Osteoblast (primary cell): ENCODE measurements at places on chromosomes 2 and 18.

- DNase-seq, result no peak
Measured at GRCh38 chr2:238046725-238047270, 14.0 kb upstream of the SCLY start.

GRCh38 chr2:208713066-208713745, 306.6 kb downstream of the PTH2R start:
- DNase-seq, result no peak

- DNase-seq, result no peak
Measured at GRCh38 chr2:61214171-61214570, 52.2 kb downstream of the C2orf74 start.

DNA sequence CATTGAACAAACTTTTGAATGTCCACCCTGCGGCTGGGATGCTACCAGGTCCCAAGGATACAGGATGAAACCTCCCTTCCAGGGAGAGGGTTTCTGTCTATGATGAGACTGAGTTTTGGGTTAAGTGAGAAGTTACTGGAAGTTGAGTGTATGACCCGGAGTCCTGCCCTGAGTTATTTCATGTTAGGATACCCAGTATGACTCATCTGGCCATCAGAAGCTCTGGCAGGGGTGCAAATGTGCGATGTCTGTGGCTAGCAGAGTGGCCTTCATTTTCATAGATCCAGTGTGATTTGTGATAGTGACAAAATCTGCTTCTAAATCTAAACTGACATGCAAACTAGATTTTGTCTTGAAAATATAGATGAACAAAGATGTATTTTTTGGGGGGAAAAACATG, 55.3 kb downstream of the KCTD1 start:
- DNase-seq, result peak; percentile 69

GRCh38 chr2:157158111-157158510, 99.4 kb upstream of the GALNT5 start:
- DNase-seq, result peak; percentile 64

- DNase-seq, result no peak
Measured at GRCh38 chr2:157808421-157808820, 67.7 kb downstream of the ACVR1 start.

DNA sequence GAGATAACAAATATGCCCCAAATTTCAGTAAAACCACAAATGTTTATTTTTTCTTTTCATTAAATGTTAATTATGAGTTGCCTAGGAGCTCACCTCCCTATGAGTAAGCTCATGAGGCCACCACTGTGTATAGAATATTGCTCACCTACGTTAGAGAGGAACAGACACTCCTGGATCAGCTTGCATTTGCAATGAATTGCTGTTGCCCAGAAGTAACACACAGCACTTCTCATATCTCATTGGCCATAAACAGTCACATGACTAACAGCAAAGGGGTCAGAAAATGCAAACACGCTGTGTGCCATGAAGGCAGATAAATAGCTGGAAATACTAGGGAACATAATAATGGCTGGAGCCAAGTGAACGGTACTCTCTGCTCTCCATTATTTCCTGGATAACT, 89.0 kb upstream of the GALNT5 start:
- no peak for DNase-seq

GRCh38 chr2:207833251-207833751, 63.6 kb upstream of the FZD5 start:
- DNase-seq, result no peak

- peak; percentile 2 for DNase-seq
Measured at GRCh38 chr18:45133276-45133675, 452.6 kb downstream of the SETBP1 start.

GRCh38 chr2:139067072-139067471, 286.9 kb upstream of the NXPH2 start:
- DNase-seq, result peak; percentile 23

GRCh38 chr2:88521445-88522073, 69.1 kb upstream of the FOXI3 start:
- DNase-seq, result peak; percentile 51

DNA sequence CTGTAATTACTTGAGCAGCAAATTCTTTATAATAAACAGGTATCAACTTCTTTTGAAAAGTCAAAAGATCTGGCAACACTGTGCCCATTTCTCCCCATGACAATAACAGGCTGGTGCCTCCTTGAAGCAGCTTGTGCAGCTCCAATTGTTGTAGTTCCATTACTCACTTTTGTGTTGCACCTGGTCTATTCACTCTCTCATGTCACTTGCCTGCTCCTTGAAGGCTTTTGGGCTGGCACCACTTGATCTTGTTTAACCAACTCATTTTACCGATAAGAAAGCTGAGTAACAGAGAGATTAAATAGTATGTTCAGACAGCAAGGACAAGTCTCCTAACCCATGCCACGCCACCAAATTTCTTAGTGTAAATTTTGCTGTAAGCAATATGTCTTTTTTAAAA, 314.5 kb downstream of the OSR1 start:
- DNase-seq, result no peak

- DNase-seq, result no peak
Measured at GRCh38 chr18:78006774-78007260, 757.2 kb downstream of the GALR1 start.

GRCh38 chr2:34012715-34013302, 413.7 kb upstream of the FAM98A start:
- no peak for DNase-seq

DNA sequence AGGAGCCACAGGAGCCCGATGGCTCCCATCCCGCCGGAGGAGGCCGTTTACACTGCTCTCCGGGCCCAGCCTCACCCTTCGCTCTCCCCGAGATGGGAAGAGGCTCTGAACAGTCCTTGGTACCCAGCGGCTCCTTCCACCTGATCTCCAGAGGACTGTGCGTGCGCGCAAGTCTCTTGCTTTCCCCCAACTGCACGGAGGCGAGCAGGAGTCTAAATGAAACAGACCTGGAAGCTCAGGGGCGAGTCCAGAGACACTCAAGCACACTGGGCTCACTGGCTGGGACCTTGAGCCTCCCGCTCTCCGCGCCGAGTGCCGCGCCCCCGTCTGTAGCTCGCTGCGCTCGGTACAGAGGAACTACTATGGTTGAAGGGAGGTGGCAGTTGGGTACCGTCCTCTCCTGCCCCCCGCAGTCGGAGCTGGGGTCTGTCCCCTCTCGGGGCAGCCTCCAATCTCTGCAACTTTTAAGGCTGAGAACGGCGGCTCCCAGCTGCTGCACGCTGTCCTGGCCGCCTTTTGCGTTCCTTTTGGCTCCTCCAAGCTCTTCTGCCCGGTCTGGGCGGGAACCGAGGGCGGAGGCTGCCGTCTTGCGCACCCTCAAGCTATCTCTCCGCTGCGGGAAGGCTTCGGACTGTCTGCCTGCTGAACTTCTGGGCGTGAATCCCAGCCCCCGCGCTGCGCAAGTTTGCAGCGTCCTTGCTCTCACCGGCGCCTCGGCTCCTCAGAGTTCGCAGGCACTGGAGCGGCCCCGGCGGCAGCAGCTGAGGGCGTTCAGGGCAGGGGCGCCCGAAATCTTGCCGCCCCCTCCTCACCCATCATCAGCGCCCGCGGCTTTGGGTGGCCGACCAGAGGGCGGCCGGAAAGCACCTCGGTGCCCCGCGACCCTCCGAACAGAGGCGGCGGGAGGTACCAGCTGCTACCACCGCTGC, 491 bp downstream of the ALK start:
- DNase-seq, result peak; percentile 55

DNA sequence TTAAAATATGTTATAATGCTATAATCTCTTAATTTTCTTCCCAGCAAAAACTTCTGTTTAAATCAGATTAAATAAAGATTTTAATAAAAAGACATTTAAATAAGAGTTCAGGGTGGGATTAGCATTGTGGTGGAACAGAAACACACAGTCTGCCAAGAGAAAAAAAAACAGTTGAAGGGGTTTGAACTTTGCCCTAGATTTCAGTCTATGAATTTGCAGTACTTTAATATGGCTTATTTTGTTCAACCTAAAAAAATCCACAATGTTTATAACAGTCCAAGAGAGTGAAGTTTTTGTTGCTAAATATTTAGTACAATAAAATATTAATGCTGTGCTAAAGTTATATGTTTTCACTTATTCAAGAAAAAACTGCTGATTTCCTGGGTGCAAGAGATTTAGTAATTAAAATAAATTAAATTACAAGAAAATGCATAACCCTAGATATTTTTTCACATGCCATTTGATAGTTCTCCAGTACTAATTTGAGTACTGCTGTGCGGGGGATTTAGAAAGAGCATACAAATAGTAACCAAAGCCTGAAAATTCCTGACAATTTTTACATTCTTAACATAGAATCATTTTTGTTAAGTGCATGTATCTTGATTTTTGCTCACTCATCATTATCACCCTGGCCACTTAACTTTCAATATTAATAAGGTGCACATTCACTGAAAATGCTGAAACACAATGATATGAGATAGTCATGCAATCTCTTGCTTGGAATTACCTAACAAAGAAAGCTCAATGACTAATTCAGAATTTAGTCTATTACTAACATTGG, 52.6 kb downstream of the SLC40A1 start:
- no peak for DNase-seq

GRCh38 chr2:183078163-183078463, 434 bp upstream of the DUSP19 start:
- no peak for DNase-seq

DNA sequence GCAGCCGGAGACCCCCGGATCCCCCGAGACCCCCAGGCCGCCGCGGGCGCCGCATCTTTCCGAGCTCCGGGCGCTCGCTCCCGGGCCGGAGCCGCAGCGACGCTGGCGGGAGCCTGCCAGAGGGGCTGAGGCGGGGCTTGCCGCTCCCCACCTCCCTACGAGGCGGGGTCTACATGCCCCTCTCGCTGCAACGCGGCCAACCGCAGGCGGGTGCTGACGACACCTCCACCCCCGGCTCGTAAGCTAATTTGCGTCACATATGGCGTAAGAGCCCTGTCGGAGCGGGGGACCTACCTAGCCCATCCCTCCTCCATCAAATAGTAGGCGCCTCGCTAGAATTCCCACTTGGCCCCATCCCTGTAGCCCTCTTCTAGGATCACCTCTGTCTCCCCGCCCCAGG, at the start of gene PTPRN:
PTPRN (minus strand) TSS at position 124 of the 400 bp plus-strand sequence; CDS start at position 55, 69 bp downstream.
- DNase-seq, result no peak

DNA sequence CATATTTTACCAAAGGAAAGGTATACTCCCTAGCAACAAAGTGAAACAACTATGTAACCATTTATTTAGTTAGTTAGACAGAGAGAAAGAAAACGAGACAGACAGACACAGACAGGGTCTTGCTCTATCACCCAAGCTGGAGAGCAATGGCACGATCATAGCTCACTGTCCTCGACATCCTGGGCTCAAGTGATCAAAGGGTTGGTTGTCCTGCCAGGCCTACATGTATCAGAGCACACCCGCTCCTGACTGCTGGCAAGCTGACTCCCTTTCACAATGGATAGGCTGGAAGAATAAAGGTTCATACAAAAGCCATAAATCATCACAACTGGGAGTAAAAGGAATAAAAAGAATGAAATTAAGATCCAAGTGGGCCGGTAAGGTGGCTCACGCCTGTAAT, 53.5 kb downstream of the ATL2 start:
- DNase-seq, result no peak

GRCh38 chr2:56333812-56334485, 150.2 kb downstream of the CCDC85A start:
- DNase-seq, result no peak

- no peak for DNase-seq
Measured at GRCh38 chr2:238308177-238308576, 12.1 kb upstream of the TRAF3IP1 start.

- no peak for DNase-seq
Measured at GRCh38 chr18:58861861-58862301, 2.8 kb upstream of the ZNF532 start.

DNA sequence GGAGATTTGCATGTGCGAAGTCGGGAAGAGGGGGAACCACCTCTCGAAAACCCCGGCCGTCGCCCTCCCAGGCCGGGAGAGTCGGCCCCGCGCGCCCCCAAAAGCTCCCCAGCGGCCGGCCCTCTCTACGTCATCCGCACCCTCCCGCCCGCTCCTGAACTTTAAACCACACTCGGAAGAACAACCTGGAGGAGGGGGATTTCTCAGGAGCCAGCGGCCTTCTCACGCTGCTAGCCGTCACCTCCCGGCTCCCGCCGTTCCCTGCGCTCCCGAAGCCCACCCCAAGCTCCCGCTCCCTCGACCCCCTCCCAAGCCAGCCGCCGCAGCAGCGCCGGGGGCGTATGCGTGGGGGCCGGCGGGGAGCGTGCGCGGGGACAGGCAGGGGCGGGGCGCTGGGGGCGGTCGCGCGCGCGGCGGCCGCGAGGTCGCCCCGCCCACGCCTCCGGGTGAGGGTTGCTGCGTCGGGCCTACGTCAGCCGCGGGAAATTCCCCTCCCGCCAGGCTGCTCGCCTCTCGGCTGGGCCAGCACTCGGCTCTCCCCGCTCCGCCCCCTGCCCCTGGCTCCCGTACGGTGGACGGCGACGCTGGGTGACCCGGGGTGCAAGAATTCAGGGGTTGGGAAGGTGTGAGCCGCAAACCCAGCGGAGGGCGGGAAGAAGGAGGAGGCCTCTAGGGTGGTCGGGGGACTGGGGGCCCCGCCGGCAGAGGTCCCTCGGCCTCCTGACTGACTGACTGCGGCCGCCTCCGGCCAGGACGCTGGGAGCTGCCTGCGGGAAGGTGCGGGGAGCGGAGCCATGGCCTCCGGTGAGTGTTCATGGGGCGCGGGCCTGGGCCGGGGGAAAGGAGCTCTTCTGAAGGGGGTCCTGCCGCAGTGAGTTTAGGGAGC, at the start of gene REL:
REL (plus strand) TSS at position 528 of the 886 bp plus-strand sequence; CDS start at position 795, 267 bp downstream.
- peak; percentile 99 for DNase-seq

- DNase-seq, result no peak
Measured at GRCh38 chr2:201580486-201580885, 62.8 kb downstream of the TMEM237 start.

GRCh38 chr2:20062615-20063545, 11.5 kb upstream of the LAPTM4A start:
- DNase-seq, result peak; percentile 60

GRCh38 chr18:25189391-25190185, 162.4 kb downstream of the ZNF521 start:
- DNase-seq, result no peak

- DNase-seq, result peak; percentile 71
Measured at GRCh38 chr2:117980783-117981676, 32.8 kb downstream of the CCDC93 start.

GRCh38 chr2:38959466-38959865, 69.8 kb downstream of the ARHGEF33 start:
- DNase-seq, result no peak

DNA sequence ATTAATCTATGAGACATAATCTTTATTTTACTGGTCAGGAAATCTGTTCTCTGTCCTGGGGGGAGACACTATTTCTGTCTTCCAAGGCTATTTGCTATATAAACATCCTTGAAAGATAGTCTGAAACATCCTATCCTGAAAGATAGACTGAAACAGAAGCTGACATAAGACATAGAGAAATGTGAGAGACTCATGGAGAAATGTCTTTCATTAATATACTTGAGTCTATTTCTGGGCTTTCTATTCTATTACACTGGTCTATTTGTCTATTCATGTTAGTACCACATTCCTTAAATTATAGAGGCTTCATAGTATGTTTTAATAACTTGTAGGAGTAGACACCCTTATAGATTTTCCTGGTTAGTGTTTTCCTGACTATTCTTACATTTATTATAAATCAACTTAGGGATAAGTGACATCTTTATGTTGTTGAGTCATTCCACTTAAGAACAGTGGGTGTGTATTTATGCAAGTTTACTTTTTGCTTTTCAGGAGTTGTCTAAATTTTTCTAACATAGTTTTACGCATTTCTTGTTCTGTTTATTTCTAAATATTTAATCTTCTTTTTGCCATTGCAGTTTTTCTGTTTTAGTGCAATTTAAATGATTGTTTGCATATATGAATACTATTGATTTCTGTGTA, 244.9 kb upstream of the ZSWIM2 start:
- DNase-seq, result no peak
